ENCODE measurements at places on chromosomes 4 and X.
A peak's percentile ranks its signal among the peaks of the same experiment; 100 is the strongest.

- peak; percentile 24 for DNase-seq
Observed at GRCh38 chr4:83382850-83383249, 48.2 kb upstream of the HPSE start.

DNA sequence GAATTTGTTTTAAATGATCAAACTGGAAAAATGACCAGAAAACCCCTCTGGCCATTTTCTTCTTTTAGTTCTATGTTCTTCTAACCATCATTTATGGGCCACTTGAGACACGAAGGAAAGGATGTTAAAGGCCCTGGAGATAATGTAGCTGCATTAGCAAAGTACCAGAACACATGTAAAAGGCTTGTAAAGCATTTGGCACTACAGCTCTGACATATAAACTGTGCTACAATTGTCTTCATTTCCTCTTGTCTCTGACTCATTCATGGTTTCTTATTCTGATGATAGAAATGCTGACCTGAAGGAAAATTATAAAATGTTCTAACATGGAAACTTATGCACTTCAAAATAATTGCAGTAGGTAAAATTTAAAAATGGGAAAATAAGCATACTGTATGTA lies 388.7 kb downstream of the FAT4 start:
- DNase-seq = no peak

GRCh38 chr4:89099034-89099433 lies 12.3 kb upstream of the TIGD2 start:
- no peak for DNase-seq

- DNase-seq = no peak
Observed at GRCh38 chr4:48710446-48711209, 69.5 kb downstream of the FRYL start.

GRCh38 chrX:137945470-137945869 lies 379.5 kb downstream of the ZIC3 start:
- no peak for DNase-seq

GRCh38 chr4:158809611-158810486 lies 41.0 kb downstream of the FNIP2 start:
- DNase-seq = no peak
